ENCODE measurements at places on chromosomes 6 and 20.

GRCh38 chr20:17822039-17822438 is 122.3 kb downstream of the BANF2 start:
- no peak for DNase-seq

DNA sequence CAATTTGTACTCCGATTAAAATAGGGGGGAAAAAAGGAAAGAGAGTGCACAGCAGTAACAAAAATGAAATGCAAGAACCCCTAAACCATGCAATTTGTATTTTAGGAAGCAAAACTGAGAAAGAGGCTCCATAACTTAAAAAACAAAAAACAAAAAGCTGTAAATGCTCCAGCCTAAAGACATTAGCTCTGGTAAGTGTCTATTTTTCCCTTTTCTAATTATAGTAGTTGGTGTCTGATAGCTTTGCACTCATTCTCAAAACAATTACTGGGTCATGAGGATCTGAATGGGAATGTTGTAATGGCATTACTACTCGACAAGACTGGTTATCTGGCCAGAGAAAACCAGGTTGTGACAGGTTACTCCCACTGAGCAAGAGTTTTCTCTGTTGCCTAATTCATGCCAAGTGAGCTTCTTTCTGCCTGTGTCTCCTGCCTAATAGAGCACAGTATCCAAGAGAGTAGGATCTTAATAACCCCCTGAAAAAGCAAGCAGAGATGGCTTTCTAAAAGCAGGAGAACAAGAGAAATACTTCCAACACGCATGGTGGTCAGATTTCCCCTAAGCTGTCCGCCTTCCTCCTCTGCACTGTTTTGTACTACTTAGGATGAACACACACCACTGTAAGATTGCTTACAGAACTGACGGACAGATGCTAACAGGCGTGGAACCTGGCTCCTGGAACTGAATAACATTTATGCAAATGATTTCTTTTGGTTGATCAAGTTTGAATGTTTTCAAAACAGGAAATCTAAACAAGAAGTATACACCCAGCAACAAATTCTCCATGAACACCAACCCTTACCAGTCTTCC is 86.4 kb downstream of the FKBP5 start:
- DNase-seq = no peak

GRCh38 chr6:68233623-68234022 is 401.5 kb upstream of the ADGRB3 start:
- DNase-seq = no peak

GRCh38 chr20:23488996-23489395 is 1.9 kb upstream of the CST8 start:
- no peak for DNase-seq

- no peak for DNase-seq
Measured at GRCh38 chr6:64803470-64804166, 903.4 kb downstream of the EYS start.

DNA sequence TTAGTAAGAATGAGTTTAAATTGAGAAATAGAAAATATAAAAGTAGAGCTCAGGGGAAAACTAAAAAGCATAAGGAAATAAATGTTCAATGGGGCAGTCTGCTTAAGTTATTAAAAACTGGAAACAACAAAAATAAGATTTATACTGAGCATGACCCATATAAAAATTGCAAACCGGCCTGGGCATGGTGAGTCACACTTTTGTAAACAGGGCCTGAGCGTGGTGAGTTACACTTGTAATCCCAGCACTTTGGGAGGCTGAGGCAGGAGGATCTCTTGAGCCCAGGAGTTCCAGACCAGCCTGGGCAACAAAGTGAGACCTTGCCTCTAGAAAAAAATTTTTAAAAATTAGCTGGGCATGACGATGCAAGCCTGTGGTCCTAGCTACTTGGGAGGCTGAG is 74.6 kb downstream of the TMEM244 start:
- DNase-seq = no peak

- no peak for DNase-seq
Measured at GRCh38 chr20:42380287-42380686, 762.1 kb upstream of the CHD6 start.

DNA sequence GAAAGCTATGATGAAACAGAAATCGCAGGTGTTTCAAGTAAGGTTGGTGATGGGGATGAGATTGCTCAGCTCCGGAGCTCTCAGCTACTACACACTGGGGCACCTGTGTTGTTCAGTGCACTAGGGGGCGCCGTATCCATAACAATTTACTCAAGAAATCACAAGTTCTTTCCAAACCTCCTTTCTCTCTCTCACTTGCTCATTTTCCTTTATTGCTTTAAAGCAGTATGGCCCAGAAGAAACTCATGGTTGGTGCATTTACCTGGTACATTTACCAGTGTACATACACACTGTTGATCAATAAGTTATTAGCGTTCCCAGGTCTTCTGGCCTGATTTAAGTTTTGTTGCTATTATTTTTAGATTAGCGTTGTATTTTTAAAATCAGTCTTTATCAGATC is 235.2 kb upstream of the TAB2 start:
- DNase-seq = peak; percentile 25
